ENCODE measurements at places on chromosomes 3 and 15. TPM values are rescaled to one million over a fixed set of nuclear protein-coding genes. Genes with fewer than 3 reads are reported as not detected.
A peak's percentile ranks its signal among the peaks of the same experiment; 100 is the strongest.

DNA sequence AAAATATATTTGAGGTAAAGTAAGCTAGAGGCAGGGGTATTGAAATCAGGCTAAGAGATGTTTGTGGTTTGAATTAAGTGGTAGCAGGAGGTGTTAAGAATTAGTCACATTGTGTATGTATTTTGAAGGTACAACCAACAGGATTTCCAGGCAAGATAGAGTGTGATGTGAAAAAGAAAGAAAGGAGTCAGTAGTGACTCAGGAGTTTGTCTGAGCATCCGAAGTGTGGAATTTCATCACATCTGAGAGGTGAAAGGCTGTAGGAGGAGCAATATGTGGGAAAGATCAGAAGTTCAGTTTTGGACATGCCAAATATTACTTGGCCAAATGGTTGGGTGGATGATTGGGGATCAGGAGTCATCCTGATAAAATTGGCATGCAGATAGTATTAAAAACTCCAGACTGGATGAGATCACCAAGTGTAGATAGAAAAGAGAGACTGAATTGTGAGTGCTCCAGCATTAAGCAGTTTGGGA lies 32.1 kb upstream of the EBLN2 start:
- DNase-seq: peak; percentile 76

DNA sequence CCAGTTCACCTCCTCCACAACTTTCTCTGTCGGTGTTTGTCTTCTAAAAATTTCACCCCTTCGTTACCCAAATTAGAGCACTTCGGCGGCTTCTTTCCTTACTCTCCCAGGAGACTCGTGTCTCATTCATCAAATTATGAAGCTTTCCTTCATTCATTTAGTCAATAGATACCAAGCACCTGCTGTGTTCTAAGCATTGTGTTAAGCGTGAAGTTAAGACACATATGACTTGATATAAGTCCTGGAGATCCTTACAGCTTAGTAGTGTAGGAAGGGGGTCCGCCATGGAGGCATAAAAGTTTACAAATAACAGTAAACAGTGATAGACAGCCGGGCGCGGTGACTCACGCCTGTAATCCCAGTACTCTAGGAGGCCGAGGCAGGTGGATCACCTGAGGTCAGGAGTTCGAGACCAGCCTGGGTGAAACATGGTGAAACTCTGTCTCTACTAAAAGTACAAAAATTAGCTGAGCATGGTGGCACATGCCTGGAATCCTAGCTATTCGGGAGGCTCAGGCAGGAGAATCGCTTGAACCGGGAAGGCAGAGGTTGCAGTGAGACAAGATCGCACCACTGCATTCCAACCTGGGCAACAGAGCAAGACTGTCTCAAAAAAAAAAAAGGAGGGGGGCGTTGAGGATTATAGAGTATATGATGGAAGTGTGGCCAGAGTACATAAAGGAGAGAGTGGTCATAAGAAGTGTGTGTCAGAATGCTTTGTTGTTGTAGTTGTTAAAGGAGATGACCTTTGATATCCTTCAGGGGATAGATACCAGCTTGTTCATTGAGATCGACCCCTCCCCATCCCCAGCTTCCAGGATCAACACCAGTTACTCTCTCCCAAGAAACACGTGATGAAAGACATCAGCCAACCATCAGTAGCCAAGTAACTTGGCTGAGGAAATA lies 744 bp upstream of the CCDC32 start:
- DNase-seq: peak; percentile 45

DNA sequence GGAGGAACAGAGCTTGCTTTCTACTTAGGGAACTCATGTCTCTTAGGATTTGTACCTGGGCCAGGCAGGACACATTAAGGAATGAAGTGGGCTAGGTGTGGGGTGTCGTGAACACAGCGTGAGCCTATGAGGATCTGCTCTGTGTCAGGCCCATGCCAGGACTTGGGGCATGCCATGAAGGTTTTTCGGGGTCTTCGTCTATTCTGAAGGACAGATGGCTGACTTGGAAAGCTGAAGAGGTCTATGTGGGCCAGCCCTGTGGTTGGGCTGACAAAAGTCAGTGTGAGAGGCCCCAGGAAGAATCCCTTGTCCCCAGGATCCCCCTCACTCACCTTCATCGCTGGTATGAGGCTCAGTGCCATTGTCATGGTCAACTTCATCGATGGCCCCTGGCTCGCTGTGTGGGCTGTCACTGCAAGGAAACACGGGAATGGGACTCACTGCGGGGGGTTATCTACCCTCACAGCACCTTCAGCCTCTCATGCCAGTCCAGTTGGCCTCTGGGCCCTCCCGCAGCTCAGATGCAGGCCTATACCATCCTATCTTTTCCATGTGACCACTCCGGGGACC lies 46.8 kb upstream of the RAD18 start:
- DNase-seq: no peak

DNA sequence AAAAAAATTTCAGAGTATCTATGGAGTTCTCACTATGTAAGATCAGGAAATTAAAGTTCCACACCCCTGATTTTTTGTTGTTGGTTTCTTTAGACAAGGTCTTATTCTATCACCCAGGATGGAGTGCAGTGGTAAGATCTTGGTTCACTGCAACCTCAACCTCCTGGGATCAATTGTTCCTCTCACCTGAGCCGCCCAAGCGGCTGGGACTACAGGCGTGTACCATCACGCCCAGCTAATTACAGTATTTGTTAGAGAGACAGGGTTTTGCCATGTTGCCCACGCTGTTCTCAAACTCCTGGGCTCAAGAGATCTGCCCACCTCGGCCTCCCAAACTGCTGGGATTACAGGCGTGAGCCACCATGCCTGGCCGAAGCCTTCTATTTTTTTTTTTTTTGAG lies 12.4 kb downstream of the QRICH1 start:
- DNase-seq: no peak

DNA sequence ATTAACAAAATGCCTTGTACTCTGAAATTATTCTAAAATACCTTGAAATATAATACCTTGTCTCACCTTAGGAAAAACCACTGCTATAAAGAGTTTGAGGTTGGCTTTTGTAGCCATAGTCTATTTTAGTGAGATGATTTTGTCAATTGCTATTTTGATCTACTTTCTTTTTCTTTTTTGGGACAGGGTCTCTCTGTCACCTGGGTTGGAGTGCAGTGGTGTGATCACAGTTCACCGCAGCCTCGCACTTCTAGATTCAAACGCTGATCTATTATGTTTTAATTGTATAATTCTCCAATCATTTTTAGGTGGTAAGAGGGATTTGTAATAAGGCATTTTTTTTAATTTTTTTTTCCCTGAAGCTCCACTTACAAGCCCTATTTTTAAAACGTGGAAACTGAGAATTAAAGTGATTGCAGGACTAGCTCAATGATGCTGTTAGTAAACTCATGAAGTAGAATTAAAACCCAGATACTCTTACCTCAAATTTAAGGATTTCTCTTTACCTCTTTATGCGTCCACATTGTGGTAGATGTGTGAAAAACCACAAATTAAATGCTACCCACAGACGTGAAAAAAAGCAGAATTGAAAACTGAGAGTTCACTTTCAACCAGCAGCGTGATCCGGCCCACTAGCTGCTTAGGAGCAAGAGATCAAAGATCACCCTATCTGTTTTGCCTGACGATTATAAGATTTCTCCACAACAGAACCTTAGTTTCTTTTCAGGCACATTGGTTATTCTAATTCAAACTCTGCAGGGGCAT lies 384.2 kb downstream of the CGGBP1 start:
- DNase-seq: no peak

DNA sequence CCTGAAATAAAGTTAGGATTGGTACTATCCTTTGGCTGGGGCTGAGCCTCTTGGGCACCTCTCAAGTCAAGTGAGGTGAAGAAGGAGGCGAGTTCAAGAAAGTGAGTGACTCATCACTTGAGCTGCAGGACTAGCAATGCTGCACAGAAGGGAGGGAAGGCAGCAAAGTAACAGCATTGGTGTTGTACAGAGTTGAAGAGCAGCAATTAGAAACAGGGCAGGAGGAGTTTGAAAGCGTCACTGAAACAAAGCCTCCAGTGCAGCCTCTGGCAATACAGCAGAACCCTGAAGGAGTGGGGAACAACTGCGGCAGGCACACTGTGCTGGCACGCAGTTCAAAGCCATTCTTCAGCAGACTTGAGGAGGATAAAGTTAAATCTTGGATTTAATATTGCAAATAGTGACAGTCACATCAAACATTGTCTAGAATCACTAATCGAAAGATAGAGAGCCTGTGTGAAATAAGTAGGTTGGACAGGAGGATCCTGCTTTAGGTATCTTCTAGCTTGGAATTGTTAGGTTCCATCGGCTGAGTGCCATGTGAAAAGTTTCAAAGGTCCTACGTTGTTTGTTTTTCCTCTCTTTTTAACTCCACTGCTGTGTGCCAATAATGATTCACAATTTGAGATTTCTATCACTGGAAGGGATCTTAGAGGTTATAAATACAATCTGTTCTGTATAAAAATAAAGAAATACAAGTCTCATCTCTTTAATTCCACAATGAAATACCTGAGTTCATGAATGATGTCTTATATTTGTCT lies 479.8 kb downstream of the NAALADL2 start:
- peak; percentile 96 for DNase-seq

DNA sequence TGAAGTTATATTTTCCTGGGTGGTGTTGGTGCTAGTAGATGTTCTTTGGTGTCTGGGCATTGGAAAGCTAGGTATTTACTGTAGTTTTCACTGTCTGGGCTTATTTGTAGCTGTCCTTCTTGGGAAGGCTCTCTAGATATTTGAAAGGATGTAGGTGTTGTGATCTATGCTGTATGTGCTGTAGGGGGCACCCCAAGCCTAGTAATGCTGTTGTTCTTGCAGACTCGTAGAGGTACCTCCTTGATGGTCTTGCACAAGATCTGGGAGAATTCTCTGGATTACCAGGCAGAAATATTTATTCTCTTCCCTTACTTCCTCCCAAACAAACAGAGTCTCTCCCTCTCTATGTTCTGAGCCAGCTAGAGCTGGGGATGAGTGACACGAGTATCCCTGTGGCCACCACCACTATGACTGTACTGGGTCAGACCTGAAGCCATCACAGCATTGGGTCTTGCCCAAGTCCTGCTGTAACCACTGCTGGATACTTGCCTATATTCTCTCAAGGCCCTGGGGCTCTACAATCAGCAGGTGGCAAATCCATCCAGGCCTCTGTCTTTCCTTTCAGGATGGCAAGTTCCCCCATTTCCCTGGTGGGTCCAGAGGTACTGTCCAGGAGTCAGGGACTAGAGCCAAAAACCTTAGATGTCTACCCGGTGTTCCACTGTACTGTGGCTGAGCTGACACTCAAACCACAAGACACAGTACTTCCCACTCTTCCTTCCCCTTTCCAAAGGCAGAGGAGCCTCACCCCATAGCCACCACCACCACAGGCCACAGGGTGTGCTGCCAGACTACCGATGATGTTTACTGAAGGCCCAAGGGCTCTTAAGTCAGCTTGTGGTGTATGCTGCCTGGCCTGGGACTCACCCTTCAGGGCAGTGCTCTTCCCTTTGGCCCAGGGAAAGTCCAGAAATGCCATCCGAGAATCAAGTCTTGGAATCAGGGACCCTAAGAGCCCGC lies 195.2 kb upstream of the DPPA4 start:
- DNase-seq: peak; percentile 85

DNA sequence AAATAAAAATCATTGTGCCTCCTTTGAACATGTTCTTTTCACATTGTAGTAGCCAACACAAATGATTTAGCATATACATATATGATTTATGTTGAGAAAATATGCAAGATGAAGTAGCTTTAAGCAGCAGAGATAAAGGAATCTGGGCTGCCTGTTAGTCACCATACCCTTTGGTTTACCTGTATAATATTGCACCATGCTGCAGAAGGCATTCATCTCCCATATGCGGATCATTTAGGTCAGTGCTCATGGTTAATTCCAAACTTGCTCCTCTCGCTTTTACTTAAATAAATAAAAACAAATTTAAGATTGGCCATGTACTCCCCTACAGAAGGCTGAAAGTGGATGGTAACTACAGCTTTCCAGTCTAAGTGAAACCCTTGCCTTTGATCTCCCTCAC lies 86.7 kb upstream of the TBL1XR1 start:
- no peak for DNase-seq

DNA sequence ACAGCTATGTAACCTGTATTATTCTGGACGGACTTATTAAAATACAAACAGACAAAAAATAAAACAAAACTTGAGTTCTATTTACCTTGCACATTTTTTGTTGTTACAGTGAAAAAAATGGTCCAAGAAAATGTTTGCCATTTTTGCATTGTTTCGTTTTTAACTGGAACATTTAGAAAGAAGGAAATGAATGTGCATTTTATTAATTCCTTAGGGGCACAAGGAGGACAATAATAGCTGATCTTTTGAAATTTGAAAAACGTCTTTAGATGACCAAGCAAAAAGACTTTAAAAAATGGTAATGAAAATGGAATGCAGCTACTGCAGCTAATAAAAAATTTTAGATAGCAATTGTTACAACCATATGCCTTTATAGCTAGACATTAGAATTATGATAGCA lies 17.1 kb downstream of the LMOD3 start:
- DNase-seq: no peak

- DNase-seq: peak; percentile 17
Observed at GRCh38 chr15:71545223-71545760, 265.1 kb upstream of the NR2E3 start.

- DNase-seq: peak; percentile 4
Observed at GRCh38 chr3:109018828-109019227, 65.1 kb upstream of the GUCA1C start.

DNA sequence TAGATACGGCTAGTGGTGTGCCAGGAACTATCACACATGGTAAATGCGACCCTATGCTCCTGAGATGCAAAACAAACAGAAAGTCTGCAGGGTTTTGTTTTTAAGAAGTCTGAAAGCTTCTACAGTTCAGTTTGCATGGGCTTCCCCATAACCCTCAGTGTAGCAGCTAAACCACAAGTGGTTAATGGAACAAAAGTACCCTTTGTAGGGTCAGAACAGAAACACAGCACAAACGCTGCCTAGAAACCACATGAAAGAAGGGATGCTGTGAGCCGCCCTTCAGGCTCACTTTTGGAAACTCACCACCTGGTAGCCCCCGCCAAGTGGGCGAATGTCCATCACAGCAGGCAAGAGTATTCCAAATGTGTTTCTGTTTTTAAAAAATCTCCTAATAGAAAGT lies 46.2 kb downstream of the CTDSPL start:
- no peak for DNase-seq

GRCh38 chr3:190224863-190225692 lies 97.2 kb downstream of the CLDN1 start:
- peak; percentile 57 for DNase-seq

GRCh38 chr3:94862703-94863102 lies 799.8 kb downstream of the NSUN3 start:
- DNase-seq: peak; percentile 1

GRCh38 chr3:46702246-46703012 lies 1.2 kb downstream of the TMIE start:
- DNase-seq: no peak

MAN2C1 gene
- total RNA-seq: 33.7 TPM

GOLGA6L4 gene
- not detected for total RNA-seq

TNFSF10 gene
- total RNA-seq: 181 TPM

SNX22 gene
- 0.20 TPM for total RNA-seq

CD276 gene
- total RNA-seq: 92.9 TPM

MUSTN1 gene
- total RNA-seq: not detected
